ENCODE measurements at places on chromosomes 6 and 20.
A peak's percentile ranks its signal among the peaks of the same experiment; 100 is the strongest.

- DNase-seq: no peak
These were observed 45.9 kb downstream of the ELOVL5 start for GRCh38 chr6:53302678-53303360.

DNA sequence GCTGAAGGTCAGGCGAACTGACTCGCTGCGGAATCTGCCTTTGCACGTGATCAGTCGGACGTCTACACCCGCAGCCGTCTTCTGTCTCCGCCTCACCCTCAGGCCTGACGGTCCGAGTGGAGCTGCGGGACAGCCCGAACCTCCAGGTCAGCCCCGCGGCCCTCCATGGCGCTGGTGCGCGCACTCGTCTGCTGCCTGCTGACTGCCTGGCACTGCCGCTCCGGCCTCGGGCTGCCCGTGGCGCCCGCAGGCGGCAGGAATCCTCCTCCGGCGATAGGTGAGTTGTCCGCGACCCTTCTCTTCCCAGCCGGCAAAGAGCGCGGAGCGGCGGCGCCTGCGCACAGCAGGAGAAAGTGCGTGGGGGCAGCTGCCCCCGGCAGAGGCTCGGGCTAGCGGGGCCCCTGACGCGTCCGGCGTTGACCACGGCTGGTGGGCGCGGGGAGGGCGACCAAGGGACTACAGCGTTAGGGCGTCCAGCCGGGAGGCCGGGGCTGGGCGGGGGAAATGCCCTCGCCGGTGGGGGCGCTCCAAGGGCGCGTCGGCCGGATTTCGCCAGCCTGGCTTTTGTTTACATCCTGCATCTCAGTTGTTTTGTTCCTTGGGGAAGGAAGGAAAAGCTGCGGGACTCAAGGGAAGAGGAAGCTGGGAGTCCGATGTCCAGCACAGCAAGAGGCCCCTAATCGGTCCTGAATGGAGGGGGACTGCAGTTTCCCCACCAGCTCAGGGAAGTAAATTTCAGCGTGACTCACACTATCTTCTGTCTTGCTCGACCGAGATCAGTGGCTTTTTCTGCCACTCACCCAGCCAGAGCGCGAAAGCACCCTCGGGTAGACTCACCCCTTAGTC lies at the start of gene SMPDL3A:
Gene SMPDL3A, plus strand, starts transcription at position 77 of the 846 bp plus-strand sequence. Its CDS starts 89 bp downstream, at position 166.
- no peak for DNase-seq

GRCh38 chr6:7803214-7803613 lies 77.3 kb downstream of the BMP6 start:
- no peak for DNase-seq

DNA sequence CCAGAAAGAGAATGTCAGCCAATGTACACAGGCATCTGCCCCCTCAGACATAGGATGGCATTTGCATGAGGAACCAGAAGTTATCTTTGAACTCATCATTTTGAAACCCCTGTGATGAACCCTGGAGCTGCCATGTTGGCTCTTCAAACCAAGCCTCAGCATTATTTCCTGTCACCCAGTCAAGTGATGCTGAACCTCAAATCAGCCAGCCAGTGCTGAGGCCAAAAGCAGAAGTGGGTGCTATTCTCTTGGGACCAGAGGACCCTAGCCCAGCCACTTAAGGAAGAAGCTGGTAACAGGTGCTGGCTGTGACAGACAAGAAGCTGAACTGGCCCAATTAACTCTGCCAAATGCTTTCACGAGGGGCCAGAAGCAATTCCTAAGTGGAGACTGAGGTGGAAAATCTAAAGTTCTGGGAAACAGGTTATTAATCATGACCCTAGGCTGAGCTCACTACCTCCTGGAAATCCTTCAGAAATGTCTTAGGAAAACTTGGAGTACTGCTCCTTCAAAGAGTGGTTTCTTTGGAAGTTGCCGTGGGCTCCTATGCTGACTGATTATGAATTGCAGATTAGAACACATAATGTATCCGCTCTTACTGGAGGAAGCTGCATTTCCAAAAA lies 4.0 kb downstream of the PKIG start:
- DNase-seq: no peak

DNA sequence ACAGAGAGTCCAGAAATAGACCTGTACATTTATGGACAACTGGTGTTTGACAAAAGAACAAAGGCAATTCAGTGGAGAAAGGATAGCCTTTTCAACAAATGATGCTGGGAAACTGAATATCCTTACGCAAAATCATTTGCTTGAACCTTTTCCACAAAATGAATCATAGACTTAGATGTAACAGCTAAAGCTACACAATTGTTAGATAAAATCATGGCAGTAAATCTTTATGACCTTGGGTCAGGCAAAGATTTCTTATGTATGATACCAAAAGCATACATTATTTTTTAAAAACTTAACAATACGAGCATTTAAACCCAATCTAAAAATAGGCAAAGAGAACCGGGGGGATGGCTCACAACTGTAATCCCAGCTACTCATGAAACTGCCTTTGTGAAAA lies 73.5 kb upstream of the DST start:
- no peak for DNase-seq

GRCh38 chr6:133436652-133437051 lies 195.5 kb downstream of the EYA4 start:
- no peak for DNase-seq

DNA sequence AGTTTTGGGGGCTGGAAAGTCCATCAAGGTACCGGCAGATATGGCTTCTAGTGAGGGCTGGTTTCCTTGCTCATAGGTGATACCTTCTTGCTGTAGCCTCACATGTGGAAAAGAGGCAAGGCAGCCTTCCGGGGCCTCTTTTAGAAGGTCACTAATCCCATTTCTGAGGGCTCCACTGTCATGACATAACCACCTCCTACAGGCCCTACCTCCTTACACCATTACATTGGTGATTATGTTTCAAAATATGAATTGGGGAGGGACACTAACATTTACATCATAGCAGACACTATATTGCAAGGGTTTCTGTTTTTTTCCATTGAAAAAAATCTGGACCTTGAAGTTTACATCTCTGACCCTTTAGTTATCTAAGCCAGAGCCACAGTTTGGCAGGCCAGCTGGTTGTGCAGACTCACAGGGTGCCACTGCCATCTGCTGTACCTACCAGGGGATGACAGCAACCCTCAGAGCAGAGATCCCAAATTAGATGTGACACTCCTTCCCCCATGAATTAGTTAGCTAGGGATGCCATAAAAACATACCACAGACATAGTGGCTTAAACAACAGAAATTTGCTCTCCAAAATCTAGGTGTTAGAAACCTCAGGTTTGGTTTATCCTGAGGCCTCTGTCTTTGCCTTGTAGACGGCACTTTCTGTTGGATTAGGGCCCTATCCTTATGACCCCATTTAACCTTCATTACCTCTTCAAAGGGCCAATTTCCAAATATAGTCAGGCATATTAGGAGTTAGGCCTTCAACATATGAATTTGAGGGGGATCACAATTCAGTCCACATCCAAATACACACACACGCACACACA lies 166.4 kb upstream of the RNF217 start:
- no peak for DNase-seq

DNA sequence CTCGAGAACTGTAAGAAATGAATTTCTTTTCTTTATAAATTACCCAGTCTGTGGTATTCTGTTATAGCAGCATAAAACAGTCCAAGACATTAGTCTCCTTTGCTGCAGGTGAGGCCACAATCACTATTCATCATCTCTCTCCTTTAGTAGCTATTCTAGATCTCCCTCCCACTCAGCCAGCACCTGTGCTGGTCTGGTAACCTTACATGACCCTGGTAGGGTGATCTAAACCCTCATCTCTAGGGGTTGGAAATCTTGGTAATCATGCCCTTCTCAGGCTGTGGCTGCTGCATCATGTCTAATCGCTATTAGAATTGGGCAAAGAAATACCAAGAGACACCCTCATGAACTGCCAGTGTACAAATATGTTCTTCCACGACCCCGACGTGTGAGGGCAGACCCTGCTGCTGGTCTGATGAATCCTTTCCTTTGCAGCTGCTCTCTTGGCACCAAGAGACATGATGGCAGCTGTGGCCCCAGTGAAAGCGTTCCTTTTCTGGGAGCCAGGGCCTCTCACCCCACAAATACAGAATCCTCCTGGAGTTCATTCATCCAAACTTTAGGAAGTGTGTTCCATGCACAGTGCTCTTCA lies 23.0 kb upstream of the IGF2R start:
- DNase-seq: no peak

DNA sequence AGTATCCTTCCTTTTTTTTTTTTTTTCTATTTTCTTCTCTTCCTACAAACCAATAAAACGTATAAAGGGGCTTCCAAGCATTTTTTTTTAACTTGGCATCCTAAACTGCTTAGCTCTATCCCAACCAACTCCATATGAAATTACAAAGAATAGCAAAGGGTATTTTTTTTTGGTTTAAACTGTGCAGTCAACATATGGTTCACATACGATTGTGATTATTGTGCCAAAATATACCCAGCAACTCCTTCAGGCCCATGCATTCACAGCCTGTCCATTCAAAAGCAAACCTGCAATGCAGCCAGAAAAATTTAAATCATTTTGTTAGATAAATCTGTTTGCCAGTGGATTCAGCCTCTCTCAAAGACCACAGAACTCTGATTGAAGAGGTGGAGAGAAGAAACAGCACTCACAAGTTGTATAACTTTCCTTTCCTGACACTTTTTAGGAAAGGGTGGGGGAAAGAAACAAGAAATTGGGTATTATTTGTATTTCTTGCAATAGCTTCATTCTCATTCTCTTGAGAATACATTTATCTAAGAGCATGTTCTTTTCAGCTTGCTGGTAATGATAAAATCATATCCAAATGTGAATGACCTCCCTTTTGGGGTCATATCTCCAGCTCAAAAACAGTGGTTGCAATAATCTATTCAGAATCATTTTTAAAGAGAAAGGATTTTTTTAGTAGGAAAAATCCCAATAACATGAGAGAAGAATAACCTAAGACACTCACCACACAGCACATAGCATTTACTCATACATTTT lies 701.3 kb upstream of the CHD6 start:
- DNase-seq: no peak

DNA sequence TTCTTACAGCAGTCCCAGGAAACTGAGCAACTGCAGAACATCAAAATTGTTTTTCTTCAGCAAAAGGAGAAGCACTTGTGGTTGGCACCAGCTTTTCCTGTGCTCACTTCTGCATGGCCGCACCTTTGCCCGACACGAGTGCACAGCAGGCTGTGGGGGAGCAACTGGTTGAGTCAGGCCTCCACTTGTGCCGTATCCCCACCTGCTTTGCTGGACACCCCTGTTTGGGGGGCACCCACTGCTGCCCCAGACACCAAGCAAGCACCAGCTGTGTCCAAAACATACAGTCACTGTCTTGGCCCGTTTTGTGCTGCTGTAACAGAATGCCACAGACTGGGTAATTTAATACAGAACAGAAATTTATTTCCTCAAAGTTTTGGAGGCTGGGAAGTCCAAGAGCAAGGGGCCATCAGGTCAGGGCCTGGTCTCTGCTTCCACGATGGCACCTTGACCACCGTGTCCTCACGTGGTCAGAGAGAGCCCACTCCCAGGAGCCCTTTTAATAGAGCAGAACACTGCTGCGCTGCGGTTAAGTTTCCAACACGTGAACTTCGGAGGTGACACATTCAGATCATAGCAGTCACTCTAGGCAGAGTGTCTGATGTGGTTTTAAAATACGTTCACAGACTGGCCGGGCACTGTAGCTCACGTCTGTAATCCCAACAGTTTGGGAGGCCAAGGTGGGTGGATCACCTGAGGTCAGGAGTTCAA lies 8.7 kb upstream of the GMEB2 start:
- peak; percentile 50 for DNase-seq

DNA sequence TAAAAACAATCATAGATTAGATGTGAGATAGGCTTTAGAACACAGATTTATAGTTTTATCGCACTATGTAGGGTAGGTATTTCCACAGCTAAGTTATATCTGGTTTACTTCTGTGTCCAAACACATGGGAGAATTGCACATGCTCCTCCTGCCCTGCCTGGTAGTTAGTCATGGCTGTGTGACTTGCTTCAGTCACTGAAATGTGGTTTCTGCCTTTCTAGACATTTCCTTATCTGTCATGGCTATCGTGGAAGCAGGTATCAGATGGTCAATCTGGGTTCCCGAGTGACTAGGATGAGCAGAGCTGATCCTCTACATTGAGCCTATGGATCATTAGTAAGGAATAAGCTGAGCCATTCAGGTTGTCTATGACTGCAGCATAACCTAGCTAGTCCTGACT lies 117.8 kb upstream of the GMDS start:
- DNase-seq: no peak

GRCh38 chr6:85402071-85402470 lies 47.8 kb upstream of the NT5E start:
- DNase-seq: no peak

DNA sequence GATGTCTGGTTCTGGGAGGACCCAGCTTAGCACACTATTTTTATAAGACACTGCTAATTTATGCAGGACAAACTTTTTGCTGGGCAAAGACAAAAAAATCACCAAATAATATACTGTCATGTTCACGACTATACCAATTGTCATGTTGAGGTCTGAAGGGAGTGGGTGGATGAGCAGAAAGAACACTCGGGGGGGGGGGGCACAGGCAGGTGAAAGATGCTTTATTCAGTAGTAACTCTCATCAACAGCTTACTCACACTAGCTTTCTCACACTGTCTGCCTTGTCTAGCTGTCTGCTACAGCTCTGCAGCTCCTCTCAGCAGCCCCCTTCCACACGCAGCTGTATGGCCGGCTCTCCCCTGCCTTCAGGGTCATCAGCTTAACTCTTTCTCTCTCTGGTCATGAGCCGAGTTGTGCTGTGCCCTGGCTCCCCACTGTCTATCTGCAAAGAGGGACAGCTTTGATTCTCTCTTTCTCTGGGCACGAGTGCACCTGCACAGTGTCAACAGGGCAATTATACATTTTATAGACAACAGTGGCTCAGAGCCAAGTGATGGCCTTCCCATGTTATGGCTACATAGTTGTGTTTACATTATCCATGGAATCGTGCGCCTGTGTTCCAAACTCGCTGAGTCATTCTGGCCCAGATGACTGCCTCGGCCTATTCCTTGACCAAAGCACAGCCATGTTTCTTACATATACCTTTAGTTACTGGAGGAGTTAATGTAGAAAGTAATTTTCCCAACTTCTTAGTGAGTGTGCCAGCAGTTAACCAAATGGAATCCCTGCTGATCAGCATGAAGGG lies 187.7 kb upstream of the PRSS16 start:
- no peak for DNase-seq
